ENCODE measurements at places on chromosomes 5 and 9.

GRCh38 chr5:180207593-180207992 lies 1.4 kb downstream of the RASGEF1C start:
- no peak for DNase-seq

GRCh38 chr5:17928581-17928981 lies 294.3 kb downstream of the TAF11L14 start:
- no peak for DNase-seq

GRCh38 chr5:97355775-97356174 lies 172.7 kb upstream of the RIOK2 start:
- no peak for DNase-seq

GRCh38 chr9:5951686-5952211 lies 61.1 kb downstream of the MLANA start:
- DNase-seq, result no peak

DNA sequence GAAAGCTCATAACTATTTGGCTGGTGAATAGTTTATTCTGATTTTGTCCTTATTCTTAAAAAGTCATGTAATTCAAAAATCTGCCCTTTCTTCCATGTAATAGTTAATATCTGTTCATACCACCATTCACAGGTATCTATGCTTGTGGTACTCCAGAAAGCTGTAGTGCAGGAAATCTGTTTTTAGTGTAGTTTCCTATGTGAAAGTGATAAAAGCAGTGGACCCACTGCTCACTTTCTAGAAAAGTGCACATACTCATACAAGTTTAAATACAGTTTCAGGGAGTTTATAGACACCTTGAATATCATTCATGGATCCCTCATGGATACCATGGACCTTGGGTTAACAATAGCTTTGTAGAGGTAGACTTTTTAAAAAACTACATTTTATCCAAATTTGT lies 20.2 kb downstream of the PBX3 start:
- no peak for DNase-seq

Measured in activated naive CD4-positive, alpha-beta T cell treated with anti-CD3 and anti-CD28 coated beads for 36 hours (primary cell).